ENCODE measurements at places on chromosomes 2 and 18.

- ATAC-seq: no peak
Observed at GRCh38 chr2:130834091-130834930, 2.4 kb upstream of the ARHGEF4 start.

- ATAC-seq: no peak
Observed at GRCh38 chr2:113105047-113105785, 22.2 kb upstream of the IL1RN start.

- no peak for ATAC-seq
Observed at GRCh38 chr2:48259811-48260210, 270.1 kb upstream of the STON1 start.

- no peak for ATAC-seq
Observed at GRCh38 chr2:15173501-15173900, 387.6 kb downstream of the NBAS start.

- peak; percentile 98 for ATAC-seq
Observed at GRCh38 chr2:159326569-159327255, 40.2 kb upstream of the WDSUB1 start.

- ATAC-seq: no peak
Observed at GRCh38 chr18:62327977-62328376, 2.9 kb downstream of the TNFRSF11A start.

DNA sequence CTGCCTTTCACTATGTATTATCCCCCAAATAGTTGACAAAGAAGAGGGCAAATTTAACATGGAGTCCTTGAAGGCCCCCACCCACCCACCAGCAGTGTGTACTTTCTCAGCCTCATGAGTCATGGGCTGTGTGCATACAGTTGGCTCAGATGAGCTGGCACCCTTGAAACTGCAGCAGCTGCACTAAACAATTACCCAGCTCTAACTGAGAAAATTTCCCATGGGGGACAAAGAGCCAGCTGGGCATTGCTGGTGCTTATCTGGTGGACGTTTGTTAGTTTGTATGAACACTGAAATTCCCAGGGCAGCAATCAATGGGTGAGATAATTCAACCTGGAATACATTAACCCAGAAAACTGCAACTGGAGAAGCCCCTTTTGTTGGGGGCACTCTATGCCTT, 131.7 kb downstream of the GCA start:
- ATAC-seq: peak; percentile 62

- ATAC-seq: peak; percentile 70
Observed at GRCh38 chr2:88874063-88874657, 182.7 kb downstream of the RPIA start.

GRCh38 chr2:136909777-136910176, 144.4 kb downstream of the THSD7B start:
- ATAC-seq: no peak

DNA sequence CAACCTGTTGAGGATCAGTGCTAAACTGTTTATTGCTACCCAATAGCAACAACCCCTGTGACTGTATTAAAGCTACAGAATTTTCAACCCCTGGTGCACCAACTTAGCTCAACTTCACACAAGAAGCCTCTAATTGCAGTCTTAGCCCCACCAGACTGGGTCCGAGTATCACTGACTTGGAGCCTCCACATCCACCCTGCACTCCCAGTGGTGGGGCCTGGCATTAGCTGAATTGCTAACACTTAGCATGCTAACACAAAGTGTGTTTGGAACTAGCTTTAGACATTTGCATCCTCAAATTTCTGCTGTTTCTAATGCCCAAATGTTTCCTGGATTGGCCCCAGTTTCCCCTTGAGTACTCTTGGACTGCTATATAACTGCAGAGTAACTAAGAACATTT, 298.6 kb downstream of the AGPS start:
- ATAC-seq: no peak

GRCh38 chr2:114495046-114495445, 52.6 kb downstream of the DPP10 start:
- ATAC-seq: no peak

DNA sequence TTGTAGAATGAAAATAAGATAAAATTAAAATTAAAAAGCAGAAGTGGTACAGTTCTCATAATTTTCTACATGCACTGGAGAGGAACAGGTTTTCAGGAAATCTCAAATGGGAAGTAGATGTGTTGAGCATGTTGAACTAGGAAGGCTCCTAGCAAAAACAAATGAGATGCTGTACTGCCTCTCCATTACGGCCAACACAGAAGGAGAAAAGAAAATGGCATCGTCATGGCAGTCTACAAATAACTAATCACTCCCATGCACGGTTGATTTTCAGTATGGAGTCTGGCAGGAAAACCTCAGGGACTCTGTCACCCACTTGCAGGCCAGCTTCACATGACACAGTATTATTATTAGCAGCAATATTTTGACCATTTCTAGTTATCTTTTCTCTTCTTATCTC, 278.7 kb downstream of the NRXN1 start:
- peak; percentile 48 for ATAC-seq

- no peak for ATAC-seq
Observed at GRCh38 chr18:36769611-36770314, 59.0 kb downstream of the TPGS2 start.

DNA sequence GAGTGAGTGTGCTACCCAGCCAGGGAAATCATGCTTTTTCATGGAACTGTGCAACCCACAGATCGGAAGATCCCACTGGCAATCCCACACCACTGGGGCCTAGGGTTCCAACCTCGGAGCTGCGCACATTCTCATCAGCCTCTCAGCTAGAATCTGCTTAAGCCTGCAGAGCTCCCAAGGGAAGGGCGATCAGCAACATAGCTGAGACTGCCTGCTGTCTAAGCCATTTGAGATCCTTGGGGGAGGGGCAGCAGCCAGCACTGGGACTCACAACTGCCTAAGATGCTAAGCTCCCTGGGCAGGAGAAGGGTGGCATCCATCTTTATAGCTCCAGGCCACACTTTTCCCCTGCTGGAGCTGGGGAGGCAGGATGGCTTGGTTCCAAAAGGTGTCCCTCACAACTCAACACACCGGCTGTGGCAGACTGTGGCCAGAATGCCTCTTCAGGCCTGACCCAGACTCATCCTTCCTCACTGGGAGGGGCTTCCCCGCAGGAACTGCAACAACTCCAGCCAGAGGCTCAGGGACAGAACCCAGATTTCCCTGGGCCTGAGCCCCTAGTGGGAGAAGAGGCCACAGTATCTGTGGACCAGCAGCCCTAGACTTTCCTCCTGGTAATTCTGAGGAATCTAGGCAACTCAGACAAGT, 1133.3 kb upstream of the PIK3C3 start:
- no peak for ATAC-seq

GRCh38 chr2:96239091-96239490, 26.7 kb downstream of the TMEM127 start:
- no peak for ATAC-seq

GRCh38 chr2:240994171-240994896, 4.1 kb upstream of the SNED1 start:
- no peak for ATAC-seq

DNA sequence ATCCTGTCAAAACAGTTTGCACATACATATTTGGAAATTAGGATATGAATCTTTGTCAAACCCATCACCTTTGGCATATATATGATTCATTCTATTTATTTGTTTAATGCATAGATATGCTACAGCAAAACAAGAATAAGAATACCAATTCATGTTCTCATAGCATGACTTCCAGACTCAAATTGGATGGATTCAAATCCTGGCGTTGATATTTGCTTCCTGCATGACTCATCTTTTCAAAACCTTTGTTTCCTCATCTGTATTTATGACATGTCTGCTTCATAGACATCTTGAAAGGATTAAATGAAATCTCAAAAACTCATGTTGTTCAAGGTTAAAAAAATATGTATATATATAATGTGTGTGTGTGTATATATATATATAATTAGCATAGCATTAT, 261.3 kb downstream of the MBD5 start:
- ATAC-seq: no peak

- peak; percentile 79 for ATAC-seq
Observed at GRCh38 chr18:58058720-58059119, 14.7 kb downstream of the NEDD4L start.

GRCh38 chr18:48931680-48932461, 18.9 kb downstream of the SMAD7 start:
- no peak for ATAC-seq

DNA sequence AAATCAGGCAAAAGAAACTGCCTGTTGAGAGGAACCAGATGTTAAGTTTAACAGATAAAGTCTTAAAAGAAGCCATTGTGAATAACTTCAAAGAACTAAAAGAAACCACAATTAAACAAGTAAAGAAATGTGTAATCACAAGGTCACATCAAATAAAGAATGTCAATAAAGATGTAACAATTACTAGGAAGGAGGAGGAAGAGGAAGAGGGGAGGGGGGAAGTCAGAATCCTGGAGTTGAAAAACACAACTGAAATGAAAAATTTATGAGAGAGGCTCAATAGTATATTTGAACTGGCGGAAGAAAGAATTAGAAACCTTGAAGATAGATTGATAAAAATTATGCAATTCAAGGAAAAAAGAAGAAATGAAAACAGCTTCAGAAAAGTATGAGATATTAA, 88.4 kb upstream of the CRIM1 start:
- no peak for ATAC-seq

DNA sequence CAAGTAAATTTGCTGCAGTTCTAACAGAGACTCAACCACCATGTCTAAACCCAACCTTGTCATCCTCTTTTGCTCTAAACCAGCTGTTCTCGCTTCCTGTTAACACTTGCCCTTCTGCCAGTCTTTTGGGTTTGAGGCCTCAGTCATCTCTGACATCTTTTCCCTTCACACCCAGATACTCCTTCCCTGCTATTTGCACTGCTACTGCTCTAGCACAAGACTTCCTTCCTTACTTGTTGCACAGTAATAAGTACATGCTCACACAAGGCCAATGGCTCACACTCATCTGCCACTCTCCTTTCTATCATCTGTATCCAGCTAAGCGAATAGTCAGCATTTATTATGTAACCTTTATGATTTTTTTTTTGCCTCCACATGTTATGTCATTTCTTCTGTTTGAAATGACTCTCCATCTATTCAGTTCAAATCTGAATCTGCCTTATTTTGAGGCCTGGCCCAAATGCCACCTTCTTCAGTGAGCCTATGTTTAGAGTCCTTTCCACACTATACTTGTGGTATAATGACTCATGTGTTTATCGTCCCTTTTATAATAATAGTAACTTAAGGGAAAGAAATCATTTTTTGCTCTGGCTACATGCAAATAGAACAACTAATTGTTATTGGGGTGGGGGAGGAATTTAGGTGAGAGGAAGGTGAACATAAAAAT, 22.5 kb upstream of the CDKL4 start:
- no peak for ATAC-seq

DNA sequence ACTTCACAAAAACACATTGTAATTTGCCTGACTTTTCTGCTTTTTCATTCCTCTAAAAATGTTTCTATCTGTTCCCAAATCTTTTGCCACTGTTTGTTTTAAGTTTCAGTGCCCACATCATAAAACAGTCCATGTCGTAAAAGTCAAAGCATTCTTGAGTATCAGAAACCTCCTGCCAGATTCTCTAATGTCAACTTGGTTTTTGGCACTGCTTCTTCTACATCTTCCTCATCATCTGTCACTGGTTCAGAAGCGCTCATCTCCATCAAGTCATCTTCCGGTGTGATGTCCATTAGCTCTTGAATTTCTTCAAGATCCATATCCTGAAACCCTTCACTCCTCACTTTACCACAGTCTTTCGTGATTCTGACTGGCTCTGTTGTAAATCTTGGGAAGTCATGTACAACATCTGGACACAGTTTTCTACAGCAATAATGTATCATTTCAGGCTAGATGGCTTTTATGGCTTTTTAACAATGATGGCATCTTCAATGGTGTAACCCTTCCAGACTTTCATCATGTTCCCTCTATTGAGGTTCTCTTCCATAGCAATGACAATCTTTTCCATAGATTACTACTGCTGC, 19.6 kb downstream of the CUL3 start:
- no peak for ATAC-seq

GRCh38 chr2:18527326-18527725, 33.1 kb downstream of the RDH14 start:
- no peak for ATAC-seq

GRCh38 chr2:156765450-156765849, 329.3 kb downstream of the GPD2 start:
- no peak for ATAC-seq

GRCh38 chr2:171516793-171517192, 5.5 kb upstream of the CYBRD1 start:
- ATAC-seq: peak; percentile 14

DNA sequence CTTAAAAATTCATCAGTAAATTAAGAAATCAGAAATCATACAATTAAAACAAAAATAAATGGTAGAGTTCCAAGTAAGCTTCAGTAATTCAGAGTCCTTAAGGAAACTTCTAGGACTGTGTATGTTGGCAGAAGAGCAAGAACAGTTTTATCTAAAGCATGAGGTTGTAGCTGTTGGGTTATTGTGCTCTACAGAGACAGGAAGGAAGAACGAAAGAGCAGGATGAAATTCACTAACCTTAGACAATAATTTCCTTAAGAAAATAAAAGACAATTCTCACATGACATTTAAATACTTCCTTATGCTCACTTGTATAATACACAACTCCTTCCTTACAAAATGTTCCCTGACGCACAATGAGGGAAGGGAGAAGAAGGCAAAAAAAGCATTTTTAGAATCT, 133.4 kb downstream of the STK39 start:
- ATAC-seq: no peak

- no peak for ATAC-seq
Observed at GRCh38 chr18:36127836-36128529, 1.2 kb downstream of the SLC39A6 start.

GRCh38 chr2:99977966-99978365, 164.4 kb downstream of the AFF3 start:
- no peak for ATAC-seq

DNA sequence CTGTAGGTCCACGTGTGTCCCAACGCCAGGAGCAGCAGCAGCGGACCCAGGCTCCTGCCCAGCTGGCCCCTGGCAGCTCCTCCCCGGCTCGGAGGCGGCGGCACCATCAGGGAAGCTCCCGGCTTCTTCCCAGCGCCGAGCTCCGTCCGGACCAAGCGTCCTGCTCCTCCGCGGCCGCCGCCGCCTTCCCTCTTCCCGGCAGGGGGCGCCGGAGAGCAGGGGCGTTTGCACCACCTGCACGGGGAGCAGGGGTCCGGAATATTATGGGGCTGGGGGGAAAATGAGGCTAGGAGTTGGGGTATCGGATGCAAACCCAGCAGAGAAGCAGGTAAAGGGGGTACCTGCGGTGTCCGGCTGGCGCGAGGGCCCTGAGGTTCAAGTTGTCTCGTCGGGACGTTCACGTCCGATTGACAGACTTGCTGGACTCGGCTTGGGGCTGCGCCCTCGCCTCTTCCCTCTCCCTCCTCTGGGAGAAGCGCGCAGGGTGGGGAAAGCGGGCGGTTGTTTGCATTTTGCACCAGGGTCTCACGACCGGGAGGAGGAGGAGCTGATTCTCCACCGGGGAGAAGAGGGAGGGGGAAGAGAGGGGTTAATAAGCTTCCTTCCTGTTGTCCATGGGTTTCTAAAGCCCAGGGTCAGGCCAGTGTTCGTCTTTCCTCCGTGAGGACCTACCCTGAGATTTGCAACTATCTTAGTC, at the start of gene CCBE1:
TSS of gene CCBE1 (minus strand) at position 188 of the 697 bp plus-strand sequence.
- ATAC-seq: peak; percentile 92
